ENCODE measurements at places on chromosomes 5 and 9.

GRCh38 chr5:59136549-59136948, 553.7 kb downstream of the RAB3C start:
- DNase-seq: no peak

DNA sequence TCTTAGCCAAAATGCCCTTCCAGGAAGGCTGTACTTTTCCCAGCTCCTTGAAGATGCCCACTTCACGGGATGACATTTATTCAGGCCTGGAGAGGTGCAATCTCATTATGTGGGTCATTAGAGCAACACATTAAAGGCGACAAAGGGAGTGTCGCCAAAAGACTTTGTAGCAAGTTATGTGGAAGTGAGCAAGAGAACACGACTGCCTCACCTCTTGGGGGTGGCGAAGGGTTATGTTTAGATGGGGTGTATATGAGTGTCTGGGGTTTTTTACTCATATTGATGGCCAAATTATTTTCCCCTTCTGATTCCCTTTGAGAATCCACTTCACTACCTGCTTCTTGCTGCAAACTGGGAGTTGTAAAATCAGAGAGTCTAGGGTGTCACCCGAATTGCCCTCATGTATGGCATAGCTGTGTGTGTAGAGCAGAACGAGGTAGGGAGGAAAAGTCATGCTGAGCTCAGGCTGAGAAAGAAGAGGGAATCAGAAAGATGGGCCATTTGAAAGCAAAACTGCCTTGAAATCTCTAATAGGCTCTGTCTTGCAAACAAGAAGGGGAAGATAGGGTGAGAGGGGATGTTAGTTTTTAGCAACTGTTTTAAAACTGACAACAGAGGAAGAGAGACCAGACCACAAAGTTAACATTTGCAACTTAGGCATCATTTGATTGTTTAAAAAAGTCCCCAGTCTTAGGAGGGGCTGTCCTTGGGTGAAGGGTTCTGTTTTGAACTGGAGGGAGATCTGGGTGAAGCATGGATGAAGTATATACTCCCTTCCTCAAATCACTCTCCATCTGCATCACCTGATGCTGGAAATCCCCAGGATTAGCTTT, 97.1 kb upstream of the IL12B start:
- no peak for DNase-seq

DNA sequence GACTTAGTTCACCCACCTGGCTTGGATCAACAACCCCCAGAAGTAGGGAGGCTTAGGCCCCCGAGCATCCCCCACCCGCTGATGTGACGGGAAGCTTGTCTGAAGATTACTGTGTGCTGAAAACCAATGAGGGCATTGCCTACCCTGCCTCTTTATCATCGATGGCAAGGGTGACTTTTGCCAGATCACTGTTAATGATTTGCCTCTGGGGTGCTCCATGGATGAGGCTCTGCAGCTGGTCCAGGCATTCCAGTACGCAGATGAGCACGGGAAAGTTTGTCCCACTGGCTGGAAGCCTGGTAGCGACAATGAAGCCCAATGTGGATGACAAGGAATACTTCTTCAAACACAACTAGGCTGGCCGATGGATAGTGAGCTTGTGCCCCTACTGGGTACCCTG, 22.0 kb downstream of the RUFY1 start:
- no peak for DNase-seq

GRCh38 chr5:32096891-32097595, 77.1 kb downstream of the GOLPH3 start:
- no peak for DNase-seq

GRCh38 chr5:177607115-177607451, 7.2 kb downstream of the B4GALT7 start:
- no peak for DNase-seq

GRCh38 chr9:32258482-32258881, 126.0 kb upstream of the ACO1 start:
- no peak for DNase-seq

GRCh38 chr5:82365744-82366228, 87.6 kb upstream of the RPS23 start:
- no peak for DNase-seq

GRCh38 chr5:112349371-112349770, 69.7 kb downstream of the EPB41L4A start:
- no peak for DNase-seq

DNA sequence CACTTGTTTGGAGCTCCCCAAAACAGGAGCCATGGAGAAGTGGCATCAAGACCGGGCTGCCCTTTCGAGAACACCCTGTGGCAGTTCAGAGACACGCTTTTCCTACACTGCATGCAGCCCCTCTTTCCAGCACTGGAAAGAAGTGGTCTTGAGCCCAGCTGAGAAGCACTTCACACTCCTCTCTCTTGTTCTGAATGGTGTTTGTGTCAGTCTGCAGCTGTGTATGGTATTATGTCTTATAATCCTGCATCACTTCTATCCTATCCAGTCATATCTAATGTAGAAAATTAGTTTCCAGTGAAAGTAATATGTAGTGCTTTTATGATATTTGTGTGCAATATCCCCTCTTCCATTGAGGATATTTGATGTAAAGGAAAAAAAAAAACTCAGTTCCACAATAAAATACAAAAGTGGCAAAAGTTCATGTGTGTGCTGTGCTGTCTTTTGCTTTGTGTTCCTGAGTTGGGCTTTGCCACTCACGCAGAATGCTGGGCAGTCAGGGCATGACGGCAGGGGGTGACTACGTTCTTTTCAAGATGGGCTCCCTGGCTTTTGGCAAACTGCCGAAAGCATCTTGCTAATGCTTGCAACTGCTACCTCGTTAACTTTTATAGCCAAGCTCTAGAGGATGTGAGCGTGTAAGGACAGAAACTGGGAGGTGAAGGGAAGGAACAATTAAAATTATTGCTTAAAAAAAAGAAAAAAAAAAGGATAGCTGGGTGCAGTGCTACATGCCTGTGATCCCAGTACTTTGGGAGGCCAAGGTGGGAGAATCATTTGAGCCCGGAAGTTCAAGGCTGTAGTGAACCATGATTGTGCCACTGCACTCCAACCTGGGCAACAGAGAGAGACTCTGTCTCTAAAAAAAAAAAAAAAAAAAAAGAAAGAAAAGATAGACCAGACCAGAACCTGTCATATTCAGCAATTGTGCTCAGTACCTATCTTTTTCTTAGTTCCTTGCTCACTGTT, 102.2 kb downstream of the MAP1B start:
- no peak for DNase-seq

GRCh38 chr5:168047669-168048111, 243.8 kb upstream of the WWC1 start:
- no peak for DNase-seq

DNA sequence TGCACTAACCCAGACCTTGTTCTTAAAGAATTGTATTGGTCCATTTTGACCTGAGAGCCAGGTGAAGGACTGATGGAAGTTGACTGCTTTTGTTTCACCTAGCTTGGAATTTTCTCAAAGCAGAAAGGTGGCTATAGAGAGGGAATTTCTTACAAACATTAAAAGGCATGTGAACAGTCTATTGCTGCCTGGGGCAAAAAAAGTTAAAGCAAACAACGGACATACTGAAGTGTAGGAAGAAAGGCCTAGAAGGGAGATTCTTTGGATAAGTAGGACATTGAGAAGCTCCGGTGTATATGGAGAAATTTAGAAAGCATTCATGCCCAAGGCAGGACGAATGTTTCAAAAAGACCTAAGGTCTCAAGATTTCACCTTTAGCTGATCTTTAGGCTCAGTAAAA, 11.7 kb downstream of the CATSPER3 start:
- DNase-seq: no peak

DNA sequence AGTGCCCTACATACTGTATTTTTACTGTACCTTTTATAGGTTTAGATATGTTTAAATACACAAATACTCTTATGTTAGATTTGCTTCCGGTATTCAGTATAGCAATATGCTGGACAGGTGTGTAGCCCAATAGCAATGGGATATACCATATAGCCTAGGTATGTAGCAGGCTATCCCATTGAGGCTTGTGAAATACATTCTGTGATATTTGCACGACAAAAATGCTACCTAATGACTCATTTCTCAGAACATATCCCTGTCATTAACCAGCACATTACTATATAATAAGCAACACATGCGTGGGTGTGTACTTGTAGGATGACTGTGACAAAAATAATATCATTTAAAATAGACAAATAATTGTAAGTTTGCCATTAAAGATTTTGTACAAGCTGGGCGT, 208.8 kb downstream of the MRPS30 start:
- DNase-seq: no peak

DNA sequence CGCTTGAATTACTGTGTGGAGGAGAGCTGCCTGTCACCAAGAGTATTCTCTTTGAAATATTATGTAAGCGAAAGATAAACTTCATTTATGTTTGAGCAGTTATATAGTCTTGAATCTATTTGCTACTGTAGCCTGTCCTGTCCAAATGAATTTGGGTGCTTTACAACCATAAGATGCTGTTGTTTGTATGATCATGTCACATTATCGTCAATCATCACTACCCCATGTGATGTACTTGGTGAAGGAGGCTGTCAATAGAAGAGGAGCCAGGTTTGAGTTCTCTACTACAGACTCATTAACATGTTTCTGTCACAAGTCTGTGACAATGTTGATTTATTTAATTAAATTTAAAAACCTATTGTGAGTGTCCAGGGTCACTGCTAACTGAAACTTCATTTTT, 403.3 kb upstream of the MEF2C start:
- no peak for DNase-seq

DNA sequence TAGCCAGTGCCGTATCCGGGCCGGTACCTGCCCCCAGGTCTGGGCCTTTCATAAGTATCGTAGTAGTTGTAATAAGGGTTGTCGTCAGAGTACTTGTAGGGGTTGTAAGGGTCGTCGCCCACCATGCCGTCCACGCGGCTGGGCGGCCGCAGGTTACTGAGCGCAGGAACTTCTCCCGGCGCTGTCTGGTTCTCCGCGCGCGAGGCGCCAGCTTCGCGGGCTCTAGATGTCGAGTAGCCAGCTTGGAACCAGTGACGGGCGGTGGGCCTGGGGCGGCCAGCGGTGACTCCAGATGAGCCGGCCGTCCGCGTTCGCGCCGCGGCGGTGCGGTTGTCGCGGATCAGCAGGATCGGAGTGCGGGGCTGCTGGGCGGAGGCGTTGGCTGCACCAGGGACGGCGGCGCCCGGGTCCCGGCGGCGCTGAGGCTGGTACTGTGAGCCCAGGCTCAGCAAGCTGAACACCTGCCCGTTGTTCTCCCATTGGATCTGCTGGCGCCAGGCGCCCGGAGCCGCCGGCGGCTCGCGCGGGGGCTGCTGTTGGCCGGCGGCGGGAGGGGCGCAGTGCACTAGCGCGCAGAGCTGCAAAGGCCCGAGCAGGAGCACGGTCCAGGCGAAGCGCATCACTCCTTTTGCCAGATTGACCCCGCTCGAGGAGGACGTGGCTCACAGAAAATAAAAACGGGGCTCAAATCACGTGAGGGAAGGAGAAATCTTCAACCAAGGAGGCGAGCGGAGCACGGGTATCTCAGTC, 518 bp downstream of the LOX start:
- no peak for DNase-seq

- DNase-seq: no peak
Observed at GRCh38 chr5:31717561-31717960, 78.6 kb downstream of the PDZD2 start.

DNA sequence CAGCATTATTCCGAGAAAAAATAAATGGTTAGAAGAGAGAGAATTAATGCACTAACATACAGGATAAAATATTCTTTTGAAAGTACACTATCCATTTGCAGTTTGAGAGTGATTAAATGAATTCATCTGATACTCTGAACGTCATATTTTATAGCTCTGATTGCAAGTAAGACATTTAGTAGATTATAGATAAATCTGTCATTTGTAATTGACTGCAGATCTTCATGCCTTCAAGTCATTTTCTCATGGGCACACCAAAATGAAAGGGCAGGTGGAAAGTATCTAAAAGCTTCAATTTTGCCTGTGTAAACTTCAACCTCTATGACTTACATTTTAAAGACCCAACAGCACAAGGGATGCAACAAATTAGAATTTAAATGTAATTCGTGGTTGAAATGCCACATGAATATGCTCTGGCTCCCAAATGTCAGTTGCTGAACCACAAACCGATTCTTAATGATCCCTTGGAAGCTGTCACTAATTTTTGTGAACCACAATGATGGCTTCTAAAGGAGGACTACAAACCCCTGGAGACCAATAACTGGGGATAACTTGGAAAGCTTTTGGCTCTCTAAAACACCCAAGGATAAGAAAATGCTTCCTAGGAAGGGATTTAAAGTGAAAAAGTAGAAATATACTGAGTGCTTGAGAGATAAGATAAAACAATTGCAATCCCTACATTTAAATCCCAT, 3.9 kb downstream of the TYRP1 start:
- DNase-seq: no peak

DNA sequence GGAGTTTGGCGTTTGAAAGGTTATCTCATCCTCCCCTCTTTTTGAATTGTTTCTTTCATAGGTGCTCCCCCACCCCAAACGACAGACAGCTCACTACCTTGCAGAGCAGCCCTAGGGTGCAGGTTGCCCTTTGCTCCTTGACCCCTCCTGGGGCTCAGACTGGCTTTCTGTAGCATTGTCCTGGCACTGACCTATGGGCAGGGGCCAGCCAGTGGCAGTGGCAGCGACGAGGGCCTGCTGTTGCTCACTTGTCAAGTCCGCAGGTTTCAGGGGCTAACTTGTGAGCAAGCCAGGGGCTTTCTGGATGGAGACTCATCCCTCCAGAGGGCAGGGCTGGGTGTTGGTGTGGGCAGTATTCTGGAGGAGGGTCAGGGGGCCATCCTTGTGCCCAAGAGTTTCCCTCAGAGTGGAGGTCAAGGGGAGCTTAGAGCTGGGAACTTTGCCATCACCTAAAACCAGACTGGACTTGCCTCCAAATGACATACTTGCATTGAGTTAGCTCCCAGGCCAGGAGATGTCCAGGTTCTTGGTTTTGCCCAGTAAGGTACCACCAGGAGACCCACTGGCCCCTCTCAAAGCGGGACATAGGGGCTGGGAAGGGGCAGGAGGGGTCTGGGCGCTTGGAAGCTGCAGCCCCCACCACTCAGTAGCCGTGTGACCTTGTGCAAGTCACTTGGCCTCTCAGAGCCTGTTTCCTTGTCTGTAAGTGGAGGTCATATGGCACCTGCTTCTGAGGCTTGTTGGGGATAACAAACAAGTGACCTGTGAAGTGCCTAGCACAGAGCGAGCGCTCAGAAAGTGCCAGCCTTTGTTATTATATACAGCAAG, 53.5 kb upstream of the CDKN2AIPNL start:
- peak; percentile 22 for DNase-seq

GRCh38 chr5:160268121-160268520, 38.8 kb downstream of the FABP6 start:
- no peak for DNase-seq

GRCh38 chr9:110095161-110095595, 112.8 kb downstream of the C9orf152 start:
- DNase-seq: no peak
